GM23338 (cell line): ENCODE measurements at places on chromosomes 2 and 18. TPM values are rescaled to one million over a fixed set of nuclear protein-coding genes. Genes with fewer than 3 reads are reported as not detected.

The DPP4 gene
- 2.8 and 4.1 TPM in 2 replicates for total RNA-seq

The DHRS9 gene
- not detected in 2 replicates for total RNA-seq

The AGXT gene
- total RNA-seq, result not detected in 2 replicates

The SLC66A2 gene
- 10.9 and 18.1 TPM in 2 replicates for total RNA-seq

The STAM2 gene
- 11.5 and 18.2 TPM in 2 replicates for total RNA-seq

The ST8SIA5 gene
- total RNA-seq, result 4.8 and 7.0 TPM in 2 replicates

The ANKRD44 gene
- total RNA-seq, result 0.56 and 1.7 TPM in 2 replicates

The GBX2 gene
- 0.50 and 1.3 TPM in 2 replicates for total RNA-seq

The RUFY4 gene
- total RNA-seq, result 0.04 TPM in 1 of 2 replicates, not detected in the other

The IAH1 gene
- total RNA-seq, result 12.7 and 13.3 TPM in 2 replicates

GRCh38 chr2:111952871-111953452 lies 54.6 kb downstream of the MERTK start:
- no peak for DNase-seq

- DNase-seq, result no peak
Measured at GRCh38 chr2:38850045-38850444, 25.7 kb downstream of the DHX57 start.

- DNase-seq, result no peak
Measured at GRCh38 chr2:197248623-197249022, 62.0 kb downstream of the ANKRD44 start.

GRCh38 chr2:112029164-112029563 lies 25.9 kb upstream of the TMEM87B start:
- no peak for DNase-seq

DNA sequence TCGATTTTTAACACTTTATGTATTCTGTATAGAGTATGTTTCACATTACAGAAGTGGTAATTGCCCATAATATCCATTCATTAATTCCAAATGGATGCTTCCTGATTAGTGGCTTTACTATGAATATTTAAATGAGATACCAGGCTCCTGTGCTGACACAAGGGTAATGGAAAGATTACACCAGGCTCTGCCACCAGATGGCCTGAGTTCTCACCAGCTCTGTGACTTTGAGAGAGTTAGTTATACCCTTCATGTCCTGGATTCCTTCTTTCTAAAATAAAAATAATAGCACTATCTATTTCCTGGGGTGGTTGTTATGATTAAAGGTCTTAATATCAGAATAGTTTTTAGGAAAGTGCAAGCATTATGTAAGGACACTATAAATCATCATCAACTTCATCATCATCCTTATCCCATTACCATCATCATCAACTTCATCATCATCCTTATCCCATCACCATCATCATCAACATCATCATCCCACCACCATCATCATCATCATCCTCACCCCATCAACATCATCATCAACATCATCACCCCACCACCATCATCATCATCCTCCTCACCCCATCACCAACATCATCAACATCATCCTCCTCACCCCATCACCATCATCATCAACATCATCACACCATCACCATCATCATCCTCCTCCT lies 151.8 kb downstream of the DNER start:
- DNase-seq, result no peak

- no peak for DNase-seq
Measured at GRCh38 chr2:241357531-241357930, 1.4 kb downstream of the FARP2 start.

- no peak for DNase-seq
Measured at GRCh38 chr2:96531366-96531765, 5.2 kb upstream of the ARID5A start.

- DNase-seq, result no peak
Measured at GRCh38 chr18:36627637-36628036, 201.2 kb downstream of the TPGS2 start.

DNA sequence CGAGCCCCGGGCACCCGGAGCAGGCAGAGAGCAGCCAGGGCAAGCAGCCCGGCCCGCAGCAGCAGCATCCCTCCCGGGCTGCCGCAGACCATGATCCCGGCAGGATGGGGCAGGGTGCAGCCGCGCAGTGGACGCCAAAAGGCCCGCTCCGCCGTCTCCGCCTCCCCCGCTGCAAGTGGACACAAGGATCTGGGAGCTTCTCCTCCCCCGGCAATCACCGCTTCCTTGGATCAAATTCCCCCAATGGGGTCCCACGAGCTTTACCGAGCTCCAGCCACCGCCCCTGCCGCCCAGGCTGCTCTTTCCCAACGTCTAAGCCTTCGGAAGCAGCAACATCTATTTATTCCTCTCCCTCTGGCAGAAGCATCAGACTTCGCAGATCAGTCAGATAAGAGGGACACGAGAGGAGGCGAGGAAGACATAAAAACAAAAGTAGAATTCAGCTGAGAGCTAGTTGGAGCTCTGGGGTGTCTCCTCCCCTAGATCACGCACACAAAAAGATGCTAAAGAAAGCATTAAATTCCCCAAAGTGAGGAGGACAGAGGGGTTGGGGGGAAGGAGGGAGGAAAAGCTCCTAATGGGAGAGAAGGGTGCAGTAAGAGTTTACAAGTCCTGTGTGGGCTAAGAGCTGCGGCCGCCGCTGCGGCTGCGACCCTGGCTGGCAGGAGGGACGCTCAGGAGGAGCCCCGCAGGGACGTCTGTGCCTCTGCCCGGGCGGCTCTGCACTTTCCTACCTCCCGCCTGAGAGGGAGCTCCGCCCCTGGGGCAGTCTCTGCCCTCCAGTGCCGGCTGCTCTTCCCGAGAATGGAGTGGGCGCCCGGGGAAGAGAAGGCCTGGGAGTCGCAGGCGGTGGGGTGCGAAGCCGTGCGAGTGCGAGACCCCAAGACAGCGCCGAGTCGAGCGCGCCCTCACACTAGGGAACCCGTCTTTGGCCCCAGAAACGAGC lies at the start of gene FRZB:
TSS of gene FRZB (minus strand) at position 177 of the 946 bp plus-strand sequence. CDS start at position 92, 85 bp downstream.
- peak; percentile 81 for DNase-seq

DNA sequence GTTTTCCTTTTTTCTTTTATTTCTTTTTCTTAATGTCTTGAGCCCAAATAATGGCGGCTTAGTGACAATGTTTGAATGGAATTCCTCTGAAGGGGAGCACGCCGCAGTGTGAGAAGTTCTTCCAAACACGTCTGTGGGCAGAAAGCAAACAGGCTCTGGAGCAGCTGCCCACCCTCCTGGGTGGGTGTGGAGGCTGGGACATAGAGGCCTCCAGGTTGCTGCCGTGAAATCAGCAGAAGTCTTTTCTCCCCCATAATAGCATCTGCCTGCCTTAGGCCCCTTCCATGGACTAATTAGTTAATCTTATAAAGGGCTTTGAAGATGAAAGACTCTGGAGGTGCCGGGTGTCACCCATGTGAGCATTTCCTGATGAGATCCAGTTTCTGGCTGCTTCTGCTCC lies 213.9 kb downstream of the SH3RF3 start:
- DNase-seq, result no peak

DNA sequence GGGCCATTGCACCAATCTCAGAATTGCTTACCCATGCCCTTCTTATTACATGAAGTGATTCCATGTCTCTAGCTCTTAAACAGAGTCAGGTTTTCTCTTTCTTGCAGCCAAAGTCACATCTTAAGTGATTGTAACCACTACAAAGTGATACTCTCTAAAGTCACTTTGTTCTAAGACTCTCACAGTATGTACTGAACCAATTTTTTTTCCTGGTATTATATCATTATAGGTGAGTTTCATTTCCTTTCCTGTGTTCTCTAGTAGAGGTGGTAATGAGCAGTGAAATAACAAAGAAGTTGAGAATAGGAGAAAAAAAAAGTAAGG lies 66.3 kb upstream of the DARS1 start:
- DNase-seq, result no peak

GRCh38 chr2:18412980-18413675 lies 147.3 kb downstream of the RDH14 start:
- no peak for DNase-seq

DNA sequence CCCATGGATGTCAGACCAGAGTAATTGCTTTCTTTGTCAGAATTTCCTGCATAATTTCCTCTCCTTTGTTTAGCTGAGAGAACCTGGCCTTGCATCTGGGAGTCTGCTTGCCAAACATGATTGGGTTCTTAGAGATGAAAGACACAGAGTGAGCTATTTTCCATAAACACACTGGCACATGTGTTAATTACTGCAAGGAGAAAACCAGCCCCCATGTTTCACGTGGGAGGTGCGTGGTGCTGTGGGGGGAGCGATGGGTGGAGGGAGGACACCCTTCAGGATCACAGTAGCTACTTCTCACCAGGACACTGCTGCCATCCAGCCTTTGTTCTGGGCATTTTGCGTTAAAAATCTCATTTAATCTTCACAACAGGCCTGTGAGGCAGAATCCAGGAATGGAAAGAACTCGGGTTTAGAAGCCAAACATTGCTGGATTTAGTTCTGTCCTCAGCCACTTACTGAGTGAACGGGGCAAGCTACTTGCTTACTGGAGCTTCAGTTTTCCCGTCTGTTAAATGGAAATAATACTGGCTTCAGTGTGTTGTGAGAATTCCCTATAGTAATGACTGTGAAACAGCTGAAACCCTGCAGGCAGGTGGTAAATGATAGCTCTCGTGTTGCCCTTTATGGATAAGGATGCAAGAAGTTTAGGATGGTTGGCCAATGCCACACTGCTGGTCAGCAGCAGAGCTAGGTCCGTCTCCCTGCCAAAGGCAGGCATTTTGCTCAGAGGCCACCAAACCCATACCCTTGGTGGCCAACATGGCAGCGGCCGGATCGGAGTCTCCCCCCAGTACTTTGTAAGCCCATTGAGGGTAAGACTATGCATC lies 100.1 kb upstream of the ASAP2 start:
- DNase-seq, result no peak

GRCh38 chr2:144067506-144067905 lies 452.4 kb downstream of the ZEB2 start:
- no peak for DNase-seq

GRCh38 chr2:240597054-240597418 lies 10.5 kb downstream of the CAPN10 start:
- DNase-seq, result no peak

DNA sequence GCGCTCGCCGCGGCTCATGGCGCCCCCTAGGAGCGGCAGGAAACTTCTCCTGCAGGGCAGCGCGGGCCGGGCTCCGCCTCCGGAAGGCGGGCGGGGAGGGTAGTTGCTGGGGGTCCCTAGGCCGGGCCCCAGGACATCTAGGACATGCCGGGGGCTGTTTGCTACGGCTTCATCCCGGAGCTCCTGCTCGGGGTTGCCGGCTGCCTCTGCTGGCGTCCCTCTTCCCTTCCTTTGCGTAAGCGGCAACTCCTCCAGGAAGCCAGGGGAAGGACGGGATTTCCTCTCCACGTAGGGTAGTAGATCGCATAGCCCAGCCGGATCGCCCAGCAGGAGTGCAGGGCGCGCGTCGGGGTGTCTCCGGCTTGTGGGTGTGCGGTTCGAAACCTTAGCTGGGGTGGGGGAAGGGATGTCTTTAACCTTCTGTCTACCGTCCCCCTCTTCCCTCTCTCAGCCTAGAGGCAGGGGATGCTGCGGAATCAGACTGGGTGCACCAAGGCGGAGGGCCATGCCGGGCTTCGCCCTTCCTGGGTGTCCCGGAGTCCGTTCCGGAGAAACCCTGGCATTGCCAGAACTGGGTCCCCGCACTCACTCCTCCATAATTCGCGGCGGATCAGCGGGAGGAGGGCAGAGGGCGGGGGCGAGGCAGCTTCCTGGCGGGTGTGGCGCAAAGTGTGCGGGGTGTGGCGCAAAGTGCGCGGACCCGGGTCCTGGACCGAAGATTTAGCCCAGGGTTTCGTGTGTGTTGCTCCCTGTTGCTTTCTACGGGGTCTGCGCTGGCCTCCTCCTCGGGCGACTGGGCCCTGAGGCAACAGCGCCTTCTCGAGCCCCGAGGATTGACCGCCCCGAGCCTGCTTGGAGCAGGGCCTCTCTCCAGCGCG lies 12.2 kb upstream of the SKOR2 start:
- DNase-seq, result peak; percentile 89

DNA sequence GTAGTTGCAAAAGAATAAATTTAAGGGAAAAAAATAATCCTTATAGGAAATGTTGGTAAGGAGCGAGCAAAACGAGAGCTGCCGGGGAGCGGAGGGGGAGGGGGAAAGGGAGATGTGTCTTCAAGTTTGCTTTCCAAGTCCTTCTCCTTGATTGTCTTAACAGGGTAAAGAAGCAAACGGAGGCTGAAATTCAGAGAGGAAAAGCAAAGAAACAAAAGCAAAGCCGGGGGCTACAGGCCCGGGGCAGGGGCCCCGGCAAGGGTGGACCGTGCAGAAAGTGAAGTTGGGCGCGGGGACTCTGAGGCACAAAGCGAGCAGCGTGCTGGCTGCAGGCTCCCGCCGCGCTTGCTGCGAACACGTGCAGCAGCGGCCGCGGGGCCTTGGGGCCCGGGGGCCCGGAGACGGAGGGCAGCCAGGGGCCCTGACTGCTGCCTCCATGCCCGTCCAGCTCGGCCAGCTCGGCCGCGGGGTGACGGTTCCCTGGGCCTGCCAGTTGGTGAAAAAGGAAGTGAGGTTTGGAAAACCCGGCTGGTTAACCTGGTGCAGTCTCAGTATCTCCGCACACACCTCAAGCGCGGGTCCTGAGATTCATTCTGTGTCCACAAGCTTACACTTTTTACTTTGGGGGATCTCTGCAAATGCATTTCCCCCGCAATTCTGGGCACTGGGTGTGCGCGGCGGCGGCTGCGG lies 4.1 kb downstream of the BCL11A start:
- DNase-seq, result peak; percentile 75

DNA sequence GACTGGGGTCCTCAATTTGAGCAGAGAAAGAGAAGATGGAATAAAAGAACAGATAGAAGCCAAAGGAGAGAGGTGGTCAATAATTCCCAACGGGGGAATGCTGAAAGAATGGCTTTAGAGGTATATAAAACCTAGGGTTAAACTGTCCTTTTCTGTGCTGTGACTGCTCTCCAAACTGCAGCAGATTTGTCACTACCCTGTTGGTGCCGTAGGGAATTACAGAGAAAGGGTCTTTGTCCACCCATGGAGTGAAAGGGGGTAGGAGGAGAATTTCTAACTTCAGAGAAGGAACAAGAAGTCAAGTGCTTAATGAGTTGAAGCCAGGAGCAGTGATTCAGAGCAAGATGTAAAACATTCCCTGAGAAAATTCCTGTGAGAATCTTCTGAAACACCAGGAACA lies 486.5 kb downstream of the NUP35 start:
- DNase-seq, result peak; percentile 50

DNA sequence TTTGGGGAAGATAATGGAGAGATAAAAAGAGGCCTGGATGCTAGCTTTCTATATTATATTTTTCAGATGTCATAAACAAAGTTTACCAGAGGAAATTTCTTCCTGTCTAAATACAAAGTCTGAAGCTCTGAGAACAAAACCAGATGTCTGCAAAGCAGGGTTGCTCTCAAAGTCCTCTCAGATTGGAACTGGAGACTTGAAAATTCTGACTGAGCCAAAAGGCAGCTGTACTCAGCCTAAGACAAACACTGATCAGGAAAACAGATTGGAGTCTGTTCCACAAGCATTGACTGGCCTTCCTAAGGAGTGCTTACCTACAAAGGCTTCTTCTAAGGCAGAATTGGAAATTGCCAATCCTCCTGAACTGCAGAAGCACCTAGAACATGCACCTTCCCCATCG lies 25.1 kb downstream of the KDM3A start:
- DNase-seq, result no peak

- no peak for DNase-seq
Measured at GRCh38 chr18:59744271-59744721, 47.1 kb upstream of the CCBE1 start.

- DNase-seq, result no peak
Measured at GRCh38 chr2:232139786-232140562, 178.5 kb downstream of the DIS3L2 start.

- no peak for DNase-seq
Measured at GRCh38 chr2:84858937-84859336, 21.9 kb downstream of the TRABD2A start.
